ENCODE measurements at places on chromosomes 5 and 9.

DNA sequence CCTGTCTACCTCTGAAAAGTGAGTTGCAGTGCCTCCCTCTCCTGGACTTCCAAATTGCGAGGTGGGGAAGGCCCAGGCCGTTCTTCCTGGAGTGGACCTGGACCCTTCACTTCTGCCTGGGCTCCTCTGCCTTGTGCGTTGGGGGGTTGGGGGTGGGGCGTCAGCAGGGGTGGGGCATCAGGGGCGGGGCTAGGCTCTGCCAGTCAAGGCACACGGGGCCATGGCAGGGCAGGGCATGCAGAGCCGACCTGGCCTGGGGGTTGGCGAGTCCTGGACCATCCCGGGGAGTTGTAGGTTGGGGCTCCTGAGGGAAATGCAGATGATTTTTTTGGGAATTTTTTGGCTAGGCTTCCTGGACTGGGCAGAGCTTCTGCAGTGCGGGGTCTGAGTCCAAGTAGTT, 87.1 kb downstream of the EHMT1 start:
- DNase-seq, result no peak

DNA sequence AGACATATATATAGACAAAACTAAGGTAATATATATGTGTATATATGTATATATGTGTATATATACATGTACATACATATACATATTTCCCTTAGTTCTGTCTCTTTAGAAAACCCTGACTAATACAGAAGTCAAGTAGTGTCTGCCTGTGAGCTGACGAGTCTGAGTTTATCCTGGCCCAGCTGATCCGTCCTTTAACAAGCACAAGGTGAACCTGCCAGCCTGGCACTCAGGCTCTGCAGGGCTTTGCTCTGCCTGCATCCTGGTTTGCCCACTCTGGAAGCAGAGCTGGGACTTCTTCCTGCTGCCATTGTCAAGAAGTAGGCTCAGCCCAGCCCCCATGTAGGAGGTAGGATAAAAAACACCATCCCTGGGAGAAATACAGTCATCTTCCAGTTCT, 388.0 kb downstream of the ICE1 start:
- no peak for DNase-seq

- no peak for DNase-seq
Observed at GRCh38 chr5:134082264-134082992, 32.1 kb upstream of the TCF7 start.

DNA sequence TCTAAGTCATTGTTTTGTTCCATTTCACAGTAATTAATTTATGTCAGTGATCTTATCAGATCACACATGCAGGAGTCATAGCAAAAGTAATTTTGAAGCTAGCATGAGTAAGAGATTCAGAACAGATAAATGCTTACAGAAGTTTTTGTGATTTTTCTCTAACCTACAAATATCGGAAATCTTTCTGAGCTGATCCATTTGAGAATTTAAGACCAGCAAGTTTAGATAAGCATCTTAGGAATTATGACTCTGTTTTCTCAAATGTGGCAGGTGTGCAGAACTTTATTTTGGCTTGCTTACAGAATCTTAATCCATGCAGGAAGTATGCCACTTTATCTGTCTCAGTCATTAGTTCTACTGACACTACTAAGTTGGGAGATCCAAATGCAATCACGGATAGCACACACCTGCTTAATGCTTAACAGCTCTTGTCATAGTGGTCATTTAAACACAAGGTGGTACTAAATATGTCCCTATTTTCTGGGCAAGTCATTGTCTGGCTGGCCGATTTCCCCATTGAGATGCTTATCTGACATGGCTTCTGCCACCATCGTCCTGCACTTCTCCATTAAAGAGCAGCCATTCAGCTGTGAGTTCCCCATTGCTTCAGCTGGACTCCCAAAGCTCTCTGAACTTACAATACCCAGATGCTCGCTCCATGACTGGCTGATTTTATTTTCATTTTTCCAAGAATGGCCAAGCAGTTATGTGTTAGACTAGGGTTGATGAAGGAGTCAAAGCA, 305.4 kb upstream of the NUDT12 start:
- DNase-seq, result no peak

- no peak for DNase-seq
Observed at GRCh38 chr5:111641533-111642233, 115.3 kb downstream of the NREP start.

GRCh38 chr5:133882389-133882695, 86.1 kb downstream of the C5orf15 start:
- DNase-seq, result no peak

DNA sequence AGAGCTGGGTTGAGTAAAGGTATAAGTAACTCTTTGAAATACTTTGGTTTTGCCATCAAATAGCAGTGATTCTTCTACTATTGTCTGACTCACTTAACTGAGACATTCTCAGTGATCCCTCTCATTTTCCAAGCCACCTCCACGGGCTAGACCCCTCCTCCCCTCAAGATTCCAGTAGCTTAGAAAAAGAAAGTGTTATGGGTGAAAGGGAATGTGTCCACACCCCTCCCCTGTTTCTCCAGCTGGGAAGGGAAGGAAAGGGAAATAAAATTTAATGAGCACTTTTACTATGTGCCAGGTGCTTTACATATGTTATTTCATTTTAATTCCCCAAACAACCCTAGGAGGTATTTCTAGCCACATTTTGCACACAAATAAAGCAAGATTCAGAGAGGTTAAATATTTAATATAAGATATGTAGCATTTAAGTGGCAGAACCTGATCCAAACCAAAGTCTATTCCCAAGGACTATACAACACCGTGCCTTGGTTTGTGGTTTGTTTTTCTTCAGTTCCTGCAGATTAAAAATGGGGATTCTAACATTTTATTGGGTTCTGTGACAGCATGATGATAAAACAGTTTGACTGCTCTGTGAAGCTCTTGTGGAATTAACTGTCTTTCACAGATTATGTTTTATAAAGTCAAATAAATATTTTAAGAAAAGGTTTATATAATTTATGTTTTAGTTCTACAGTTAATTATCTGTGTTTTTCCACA, 135.9 kb downstream of the ZSWIM6 start:
- DNase-seq, result no peak

- no peak for DNase-seq
Observed at GRCh38 chr9:24257726-24258125, 288.0 kb downstream of the IZUMO3 start.

- no peak for DNase-seq
Observed at GRCh38 chr5:7244208-7244607, 151.7 kb upstream of the ADCY2 start.

DNA sequence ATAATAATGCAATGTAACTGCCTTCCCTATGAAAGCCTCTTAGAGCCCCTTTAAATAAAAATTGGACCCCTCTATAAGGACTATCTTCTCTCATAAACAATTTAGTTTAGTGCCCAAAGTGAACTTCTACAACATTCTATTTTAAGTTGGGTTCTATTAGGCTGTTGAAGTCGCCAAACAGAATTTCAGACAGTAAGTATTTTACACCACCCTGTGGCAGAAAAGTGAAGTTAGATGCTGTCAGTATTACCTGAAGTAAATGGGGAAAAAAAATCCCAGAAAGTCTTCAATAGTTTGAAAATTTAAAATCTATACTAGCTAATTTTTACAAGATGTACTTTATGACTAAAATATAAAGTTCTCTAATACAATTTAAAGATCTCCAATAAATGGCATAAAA, 29.5 kb downstream of the CAAP1 start:
- no peak for DNase-seq

DNA sequence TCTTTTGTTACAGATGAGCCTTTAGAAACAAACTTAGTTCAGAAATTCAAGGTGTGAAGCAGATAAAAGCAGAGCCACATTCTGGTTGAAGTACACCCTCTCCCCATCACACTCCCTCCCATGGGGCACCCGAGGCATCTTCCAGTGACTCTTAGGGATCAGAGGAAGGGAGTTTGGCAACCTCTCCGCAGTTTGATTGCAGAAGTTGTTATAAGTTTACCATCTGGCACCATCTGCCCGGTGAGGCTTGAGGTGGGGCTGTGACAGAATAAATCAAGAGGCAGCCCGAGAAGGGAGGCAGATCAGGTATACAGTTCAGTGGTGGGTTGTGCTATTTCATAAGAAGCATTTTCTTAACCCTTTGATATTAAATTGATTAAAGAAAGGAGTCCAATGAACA, 458.6 kb upstream of the CLINT1 start:
- DNase-seq, result no peak

DNA sequence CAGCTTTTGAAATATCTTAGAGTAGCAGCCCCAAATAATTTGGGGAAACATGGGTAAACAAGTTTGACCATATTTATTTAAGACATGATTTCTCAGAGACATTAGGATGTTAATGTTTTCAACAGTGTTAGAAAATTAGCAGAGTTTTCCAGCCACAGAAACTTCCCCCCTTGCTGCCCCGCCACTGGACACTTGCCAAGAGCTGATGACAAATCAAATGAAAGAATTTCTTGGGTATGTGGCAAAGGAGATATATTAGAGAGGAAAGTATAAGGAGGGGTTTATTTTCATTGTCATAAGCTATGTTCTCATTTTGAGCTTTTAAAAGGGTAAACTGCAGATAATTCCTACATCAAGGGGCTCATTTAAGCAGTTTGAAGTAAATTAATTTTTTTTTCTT, 15.9 kb downstream of the GABRA1 start:
- DNase-seq, result no peak

DNA sequence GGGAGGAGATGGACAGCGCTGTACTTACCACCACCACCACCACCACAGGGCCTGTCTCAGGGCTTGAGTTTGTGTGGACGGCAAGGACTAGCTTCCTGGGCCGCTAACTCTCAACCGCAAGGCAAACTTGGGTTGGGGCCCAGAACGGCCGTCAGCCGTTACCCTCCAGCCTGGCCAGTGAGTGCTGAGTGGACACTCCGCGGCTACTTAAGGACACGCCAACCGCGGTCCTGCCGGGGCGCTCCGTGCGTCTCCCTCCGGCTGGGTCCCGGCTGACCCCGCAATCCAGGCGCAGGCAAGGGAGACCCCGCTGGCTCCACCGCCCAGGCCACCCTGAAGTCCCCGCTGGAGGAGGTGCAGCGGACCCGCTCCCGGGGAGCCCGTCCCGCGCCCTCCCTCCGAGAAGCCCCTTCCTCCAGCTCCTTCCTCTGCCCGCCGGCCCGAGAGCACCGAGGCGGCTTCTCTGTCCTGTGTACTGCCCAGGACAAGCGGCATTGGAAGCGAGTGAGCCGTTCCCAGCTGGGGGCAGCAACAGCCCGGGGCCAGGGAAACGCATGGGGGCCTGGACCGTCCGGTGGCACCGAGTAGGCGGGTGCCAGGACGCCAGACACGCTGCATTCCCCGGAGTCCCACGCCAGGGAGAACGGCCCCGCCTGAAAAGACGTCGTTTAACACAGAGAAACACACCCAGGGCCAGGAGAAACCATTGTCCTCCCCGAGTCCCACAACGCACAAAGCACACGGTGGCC, 46.6 kb downstream of the HABP4 start:
- no peak for DNase-seq

DNA sequence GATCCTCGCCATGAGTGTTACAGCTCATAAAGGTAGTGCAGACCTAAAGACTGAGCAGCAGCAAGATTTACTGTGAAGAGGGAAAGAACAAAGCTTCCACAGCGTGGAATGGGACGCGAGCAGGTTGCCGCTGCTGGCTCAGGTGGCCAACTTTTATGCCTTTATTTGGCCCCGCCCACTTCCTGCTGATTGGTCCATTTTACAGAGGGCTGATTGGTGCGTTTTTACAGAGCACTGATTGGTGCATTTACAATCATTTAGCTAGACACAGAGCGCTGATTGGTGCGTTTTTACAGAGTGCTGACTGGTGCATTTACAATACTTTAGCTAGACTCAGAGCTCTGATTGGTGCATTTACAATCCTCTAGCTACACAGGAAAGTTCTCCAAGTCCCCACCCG, 13.9 kb downstream of the PLK2 start:
- no peak for DNase-seq

DNA sequence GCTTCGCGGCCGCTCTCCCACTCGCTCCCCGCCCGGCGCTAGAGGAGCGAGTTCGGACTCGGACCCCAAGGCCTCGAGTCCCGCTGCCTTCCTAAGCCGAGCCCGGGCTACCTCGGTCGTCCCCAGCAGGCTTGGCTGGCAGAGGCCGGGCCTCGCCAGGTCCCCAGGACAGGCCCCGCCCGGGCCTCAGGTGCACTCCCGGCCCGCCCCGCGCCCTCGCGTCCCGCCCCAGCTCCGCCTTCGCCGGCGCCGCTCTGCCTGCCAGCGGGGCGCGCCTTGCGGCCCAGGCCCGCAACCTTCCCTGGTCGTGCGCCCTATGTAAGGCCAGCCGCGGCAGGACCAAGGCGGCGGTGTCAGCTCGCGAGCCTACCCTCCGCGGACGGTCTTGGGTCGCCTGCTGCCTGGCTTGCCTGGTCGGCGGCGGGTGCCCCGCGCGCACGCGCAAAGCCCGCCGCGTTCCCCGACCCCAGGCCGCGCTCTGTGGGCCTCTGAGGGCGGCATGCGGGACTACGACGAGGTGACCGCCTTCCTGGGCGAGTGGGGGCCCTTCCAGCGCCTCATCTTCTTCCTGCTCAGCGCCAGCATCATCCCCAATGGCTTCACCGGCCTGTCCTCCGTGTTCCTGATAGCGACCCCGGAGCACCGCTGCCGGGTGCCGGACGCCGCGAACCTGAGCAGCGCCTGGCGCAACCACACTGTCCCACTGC, at the start of gene SLC22A5:
SLC22A5 (plus strand) TSS at position 237 of the 707 bp plus-strand sequence; CDS start at position 500, 263 bp downstream.
- DNase-seq, result peak; percentile 48

DNA sequence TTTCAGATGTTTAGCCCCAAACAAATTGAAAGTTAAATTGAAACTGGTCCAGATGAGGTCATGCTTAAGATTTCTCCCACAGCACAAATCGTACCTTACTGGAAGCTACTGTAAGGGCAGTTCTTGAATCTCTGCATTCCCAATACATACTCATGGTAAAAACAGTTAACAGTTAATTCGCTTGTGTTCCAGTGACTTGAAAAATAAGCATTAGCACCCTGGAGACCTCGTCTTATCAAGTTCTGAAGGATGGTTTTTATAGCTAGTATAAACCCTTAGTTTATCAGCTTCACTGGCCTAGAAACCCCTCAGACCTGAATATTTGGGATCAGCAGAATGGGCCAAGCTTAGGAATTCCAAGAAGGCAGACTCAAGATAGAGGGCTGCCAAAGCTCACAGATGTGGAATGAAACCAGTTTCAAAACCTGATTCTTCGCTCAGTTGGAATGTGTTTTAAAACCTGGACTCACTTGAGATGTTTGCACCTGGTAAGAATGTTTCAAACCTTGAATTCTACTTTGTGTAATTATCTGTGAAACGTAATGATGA, 103.6 kb downstream of the C9orf152 start:
- no peak for DNase-seq

DNA sequence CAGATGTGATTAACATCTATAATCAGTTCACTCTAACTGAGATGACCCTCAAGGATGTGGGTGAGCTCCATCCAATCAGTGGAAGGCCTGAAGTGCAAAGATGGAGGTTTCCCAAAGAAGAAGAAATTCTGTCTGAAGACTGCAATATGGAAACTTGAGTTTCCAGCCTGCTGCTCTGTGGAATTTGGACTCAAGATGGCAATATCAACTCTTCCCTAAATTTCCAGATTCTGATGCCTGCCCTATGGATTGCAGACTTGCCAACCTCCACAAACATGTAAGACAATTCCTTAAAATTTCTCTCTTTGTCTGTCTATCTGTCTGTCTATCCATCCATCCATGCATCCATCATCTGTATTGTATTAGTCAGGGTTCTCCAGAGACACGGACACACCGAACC, 85.9 kb downstream of the ICE1 start:
- DNase-seq, result no peak

- no peak for DNase-seq
Observed at GRCh38 chr5:7493081-7493480, 97.1 kb downstream of the ADCY2 start.

- DNase-seq, result no peak
Observed at GRCh38 chr9:92720209-92720765, 44.3 kb downstream of the BICD2 start.

- DNase-seq, result no peak
Observed at GRCh38 chr5:128036950-128037349, 46.6 kb upstream of the SLC12A2 start.
